Urothelium cell line (cell line): ENCODE measurements at places on chromosomes 11 and 22.
A peak's percentile ranks its signal among the peaks of the same experiment; 100 is the strongest.

DNA sequence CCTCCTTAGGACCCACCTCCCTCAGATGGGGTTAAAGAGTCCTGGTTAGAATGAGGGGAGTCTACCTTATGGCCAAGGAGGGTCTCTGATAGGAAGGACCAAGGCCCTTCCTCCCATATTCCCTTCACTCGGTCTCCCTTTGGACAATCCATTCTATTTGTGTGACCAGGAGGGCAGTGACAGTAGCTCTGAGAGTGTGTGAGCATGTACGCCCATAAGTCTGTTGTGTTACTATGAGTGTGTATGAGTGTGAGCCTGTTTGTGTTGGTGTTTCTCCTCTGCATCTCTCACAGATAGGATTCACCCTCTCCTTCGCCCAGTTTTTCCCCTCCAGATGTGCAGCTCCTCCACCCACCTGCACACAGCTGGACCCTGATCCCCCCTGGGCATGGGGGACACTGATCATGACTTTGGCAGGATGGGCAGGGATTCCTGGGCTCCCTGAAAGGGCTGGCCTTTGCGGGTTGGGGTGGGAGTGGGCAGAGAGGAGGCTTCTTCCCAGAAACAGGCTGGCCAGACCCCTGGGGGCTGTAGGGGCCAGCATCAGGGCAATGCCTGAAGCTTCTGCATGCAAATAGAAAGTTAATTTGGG, 14.5 kb downstream of the PHLDB1 start:
- no peak for DNase-seq

DNA sequence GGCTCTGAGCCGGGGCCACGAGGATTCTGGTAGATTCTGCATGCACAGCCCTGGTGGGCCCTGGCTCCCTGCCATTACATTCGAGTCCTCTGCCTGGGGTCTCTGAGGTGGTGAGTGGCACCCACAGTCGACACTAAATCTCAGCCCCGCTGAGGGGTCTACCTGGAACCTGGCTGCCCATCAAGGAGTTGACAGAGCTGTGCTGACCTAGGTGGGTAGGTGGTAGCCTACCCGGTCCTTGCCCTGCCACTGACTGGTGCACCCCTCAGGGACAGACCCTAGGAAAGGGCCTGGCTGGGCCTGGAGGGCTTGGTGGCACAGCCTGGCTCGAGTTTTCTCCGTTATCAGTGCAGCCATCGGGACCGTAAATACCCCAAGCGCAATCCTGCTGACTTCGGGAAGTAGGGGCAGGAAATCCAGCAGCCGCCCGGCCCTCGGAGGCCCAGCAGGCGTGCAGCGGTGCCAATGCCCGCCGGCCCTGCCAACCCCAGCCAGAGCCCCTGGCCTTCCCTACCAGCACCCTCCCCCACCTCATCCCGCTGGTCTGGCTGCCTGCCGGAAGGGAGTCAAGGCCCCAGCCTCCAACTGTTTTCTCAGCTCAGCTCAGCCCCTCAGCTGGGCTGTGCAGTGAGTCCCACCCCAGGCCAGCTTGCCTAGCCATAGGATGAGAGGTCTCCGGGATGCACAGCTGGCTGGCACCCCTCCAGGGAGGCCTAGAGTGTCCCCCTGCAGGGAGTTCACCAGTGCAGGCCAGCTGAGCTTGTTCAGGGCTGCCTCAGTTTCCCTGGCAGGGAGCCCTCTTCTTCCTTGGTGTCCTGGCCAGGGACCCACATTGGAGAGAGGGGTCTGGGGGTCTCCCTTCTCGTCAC, 80.4 kb upstream of the KCNQ1OT1 start:
- no peak for DNase-seq

GRCh38 chr11:18088966-18089365, 16.9 kb downstream of the SAAL1 start:
- no peak for DNase-seq

DNA sequence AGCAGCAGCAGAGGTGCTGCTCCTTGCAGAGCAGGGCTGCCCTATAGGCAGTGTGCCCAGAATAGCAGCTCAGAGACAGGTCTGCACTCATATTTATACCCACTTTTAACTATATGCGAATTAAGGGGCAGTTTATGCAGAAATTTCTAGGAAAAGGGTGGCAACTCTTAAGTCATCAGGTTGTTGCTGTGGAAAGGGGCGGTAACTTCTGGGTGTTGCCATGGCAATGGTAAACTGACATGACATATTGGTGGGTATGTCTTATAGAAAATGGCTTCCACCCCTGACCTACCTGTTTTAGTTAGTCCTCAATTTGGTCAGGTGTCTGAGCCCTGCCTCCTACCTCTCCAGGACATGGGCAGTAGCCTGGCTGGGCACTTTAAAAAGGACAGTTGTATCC, 122.3 kb downstream of the ATXN10 start:
- no peak for DNase-seq

- DNase-seq, result no peak
Observed at GRCh38 chr11:91608677-91609076, 615.9 kb upstream of the FAT3 start.

GRCh38 chr11:123493349-123494063, 63.4 kb downstream of the GRAMD1B start:
- DNase-seq, result peak; percentile 36

DNA sequence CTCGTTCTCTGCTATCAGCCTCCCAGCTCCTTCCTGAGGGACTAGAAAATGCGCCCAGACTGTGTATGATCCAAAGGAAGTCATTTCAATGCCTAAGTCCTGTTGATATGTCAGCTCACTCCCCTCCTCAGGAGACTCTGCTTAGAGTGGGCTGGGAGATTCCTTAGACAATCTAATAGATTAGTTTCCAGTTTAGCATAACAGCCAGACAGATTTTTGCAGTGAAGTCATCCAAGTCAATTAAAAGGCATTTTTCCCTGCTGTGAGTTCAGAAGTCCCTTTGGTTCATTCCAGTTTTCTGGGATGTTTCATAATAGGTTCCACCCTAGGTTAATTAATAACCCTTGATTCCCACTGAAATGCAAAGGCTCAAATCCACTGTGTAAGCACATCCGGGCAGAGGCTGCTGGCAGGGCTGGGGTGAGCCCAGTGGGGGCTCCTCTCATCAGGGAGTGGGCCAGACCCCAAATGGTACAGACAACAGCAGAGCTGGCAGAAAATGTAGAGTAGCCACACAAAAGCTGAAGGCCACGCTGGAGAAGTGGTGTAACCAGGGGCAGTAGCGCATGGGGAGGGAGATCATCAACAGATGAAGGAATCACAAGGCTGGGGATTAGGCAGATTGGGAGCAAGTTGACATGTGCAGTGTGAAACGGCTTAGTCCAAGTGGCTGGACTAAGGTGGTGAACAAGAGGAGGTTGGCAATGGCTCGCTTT, 90.6 kb downstream of the SYN3 start:
- no peak for DNase-seq

DNA sequence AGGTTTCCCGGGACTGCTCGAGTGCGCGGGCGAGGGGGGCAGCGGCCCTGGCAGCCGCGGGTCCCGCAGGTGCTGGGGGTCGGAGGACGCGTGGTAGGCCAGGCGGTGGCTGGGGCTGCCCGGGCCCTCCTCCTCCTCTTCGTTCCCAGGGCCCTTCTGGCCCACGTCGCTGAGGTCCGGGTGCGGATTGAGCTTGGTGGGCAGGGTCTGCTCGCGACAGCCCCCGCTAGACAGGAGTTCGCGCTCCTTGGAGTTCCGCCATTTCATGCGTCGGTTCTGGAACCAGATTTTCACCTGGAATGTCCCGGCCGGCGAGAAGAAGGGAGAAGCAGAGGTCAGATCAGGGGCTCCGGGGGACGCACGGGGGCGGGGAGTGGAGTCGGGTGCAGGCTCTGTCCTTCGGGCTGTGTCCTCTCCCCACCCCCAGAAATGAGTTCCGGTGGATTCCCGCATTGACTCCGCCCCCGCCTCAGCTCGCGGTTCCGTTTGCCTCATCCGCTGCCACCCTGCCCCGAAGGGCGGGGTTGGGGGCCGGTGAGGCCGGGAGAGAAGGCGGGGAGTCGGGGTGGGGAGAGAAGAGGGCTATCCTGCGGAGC, 3.9 kb downstream of the DBX1 start:
- DNase-seq, result no peak

DNA sequence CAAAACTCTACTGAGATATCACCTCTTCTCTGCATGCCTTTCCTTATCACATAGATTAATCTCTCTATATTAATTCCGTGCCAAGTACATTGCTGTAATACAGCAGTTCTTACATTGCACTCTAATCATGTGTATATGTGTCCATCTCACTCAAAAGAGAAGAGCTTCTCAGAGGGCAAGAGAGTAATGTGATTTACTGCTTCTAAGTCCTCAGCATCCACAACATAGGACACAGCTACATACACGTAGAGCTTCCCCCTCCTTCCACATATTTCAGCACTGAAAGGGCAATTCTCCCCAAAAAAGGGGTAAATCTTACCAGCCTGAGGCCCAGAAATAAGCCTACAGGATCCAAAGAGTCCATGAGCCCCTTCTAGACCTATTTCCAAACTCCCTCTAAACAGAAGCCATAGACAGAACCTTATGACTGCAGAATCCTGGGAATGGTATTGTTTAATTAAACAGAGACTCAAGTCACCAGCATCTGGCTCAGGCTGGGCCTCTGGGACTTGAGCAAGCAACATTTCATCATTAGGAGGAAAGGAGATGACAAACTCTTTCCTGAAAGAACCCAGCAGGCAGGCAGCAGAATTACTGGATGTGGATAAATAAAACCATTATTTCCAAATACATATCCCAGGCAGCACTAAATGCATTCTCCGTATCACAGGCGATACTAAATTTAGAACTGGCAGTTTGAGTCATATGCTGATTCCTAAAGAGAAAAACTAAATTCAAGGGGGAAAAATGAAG, 87.2 kb downstream of the KCNC1 start:
- DNase-seq, result no peak

DNA sequence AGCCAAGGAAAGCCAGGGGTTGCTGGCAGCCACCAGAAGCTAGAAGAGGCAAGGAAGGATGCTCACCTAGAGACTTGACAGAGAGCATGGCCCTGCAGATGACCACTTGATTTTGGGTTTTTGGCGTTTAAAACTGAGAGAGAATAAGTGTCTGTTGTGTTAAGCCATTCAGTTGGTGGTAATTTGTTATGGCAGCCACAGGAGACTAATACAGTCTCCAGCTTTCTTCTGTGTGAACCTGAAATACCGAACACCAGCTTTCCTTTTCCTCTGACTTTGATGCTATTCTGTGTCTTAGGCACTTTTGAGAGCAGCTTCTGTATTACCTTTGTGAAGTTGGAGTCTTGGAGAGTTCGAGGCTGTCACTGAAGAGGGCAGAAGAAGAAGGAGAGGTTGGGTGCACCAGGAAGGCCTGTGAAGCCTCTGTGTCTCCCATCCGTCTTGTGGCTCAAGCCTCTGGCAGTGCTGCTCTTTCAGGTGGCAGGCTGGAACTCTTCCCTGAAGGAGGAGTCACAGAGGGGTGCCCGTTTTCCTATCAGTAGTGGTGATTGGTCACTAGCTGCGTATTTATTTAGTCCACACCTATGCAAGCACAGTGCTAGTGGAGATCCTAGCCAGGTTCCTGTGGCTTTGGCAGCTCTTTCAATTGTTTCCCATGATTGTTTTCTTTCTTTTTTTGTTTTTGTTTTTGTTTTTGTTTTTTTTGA, 2.5 kb downstream of the TBC1D22A start:
- no peak for DNase-seq

GRCh38 chr11:7668911-7669310, 4.4 kb downstream of the CYB5R2 start:
- DNase-seq, result peak; percentile 49

DNA sequence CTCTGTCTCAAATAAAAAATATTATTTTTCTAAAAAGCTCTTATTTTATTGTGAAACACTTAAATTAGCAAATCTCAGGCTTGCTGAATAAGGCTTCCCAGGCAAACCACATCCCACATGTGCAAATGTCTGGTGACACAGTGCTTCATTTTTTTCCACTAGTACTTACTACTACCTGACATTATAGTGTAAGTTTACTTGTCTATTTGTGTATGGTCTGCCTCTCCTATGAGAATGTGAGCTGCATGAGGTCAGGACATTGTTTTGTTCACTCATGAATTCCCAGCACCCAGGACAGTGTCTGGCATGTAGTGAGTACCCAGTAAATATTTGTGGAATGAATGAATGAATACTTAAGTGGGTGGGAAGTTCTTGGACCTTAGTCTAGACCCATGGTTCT, 103.1 kb downstream of the PTPRJ start:
- DNase-seq, result no peak

DNA sequence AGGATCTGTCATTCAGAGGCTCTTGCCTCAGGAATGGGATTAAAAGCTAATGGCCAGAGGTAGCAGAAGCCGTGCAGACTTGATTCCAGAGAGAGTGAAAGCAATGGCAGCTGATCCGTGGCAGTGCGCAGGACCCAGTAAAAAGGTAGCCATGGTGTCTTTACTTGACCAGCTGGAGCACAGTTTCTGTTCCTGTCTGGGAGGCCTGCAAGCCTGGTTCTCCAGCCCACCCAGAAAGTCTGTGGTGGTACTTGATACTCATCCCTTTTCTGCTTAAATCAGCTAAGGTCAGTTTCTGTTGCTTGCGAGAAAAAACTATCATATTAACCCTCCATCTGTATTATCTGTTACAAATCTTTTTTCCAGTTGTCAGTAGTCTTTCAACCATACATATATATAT, 86.7 kb downstream of the RPS6KA4 start:
- no peak for DNase-seq

GRCh38 chr11:59918987-59919589, 19.1 kb upstream of the OOSP1 start:
- peak; percentile 44 for DNase-seq

DNA sequence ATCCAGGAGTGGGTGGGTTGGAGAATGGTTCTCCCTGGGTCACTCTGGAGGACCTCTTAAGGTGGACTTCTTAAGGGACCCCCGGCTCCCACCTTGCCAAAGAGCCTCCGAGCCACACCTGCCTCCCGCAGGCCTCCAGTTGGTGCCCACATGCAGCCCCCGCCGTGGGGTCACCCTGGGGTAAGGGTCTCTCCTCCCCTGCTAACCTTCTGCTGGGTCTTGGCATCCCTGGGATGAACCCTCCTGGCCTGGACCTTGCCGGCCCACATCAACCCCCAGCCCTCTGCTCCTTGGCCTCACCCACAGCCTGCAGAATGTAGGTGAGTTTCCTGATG, 12.5 kb upstream of the MUC6 start:
- DNase-seq, result no peak

DNA sequence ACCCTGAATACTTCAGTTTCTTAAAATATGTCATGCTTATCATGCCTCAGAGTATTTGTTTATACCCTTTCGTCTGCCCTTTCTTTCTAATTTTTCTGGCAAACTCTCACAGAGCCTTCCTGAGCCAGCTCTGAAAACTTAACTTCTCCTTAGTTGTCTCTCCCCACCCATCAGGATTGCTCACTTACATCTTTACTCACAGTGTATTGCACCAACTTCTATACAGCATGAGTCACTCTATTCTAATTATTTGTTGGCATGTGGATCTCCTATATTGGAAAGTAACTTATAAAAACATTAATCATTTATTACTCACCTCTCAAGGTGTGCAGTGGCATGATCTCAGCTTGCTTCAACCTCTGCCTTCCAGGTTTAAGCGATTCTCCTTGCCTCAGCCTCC, 114.9 kb downstream of the FANCF start:
- no peak for DNase-seq

- DNase-seq, result no peak
Observed at GRCh38 chr22:45597460-45598192, 74.0 kb upstream of the ATXN10 start.

GRCh38 chr11:19988598-19988997, 171.7 kb downstream of the DBX1 start:
- no peak for DNase-seq
